ENCODE measurements at places on chromosomes 5 and 9.
A peak's percentile ranks its signal among the peaks of the same experiment; 100 is the strongest.

DNA sequence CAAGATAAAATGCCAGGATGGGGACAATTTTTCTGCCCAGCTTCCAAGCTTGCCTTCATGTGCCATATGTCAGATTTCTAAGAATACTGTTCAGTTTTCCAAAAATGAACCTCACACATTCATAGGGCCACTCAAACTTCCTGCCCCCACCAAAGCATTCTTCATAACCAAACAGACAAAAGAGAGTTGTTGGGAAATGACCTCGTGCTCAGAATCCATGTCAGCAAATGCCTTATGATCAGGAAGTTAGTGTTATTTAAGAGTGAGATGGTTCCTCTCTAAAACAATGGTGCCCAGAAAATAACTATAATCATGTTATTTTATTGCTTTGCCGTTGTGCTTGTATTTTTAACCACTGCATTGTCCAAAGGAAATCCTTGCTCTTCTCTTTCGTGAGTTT, 208.2 kb downstream of the ZNF608 start:
- no peak for DNase-seq

GRCh38 chr5:402615-403359, 40.2 kb upstream of the EXOC3 start:
- no peak for DNase-seq

GRCh38 chr5:2102819-2103776, 220.4 kb upstream of the IRX4 start:
- no peak for DNase-seq

GRCh38 chr5:16595881-16596580, 20.8 kb downstream of the RETREG1 start:
- DNase-seq = no peak

GRCh38 chr5:79481574-79481973, 32.4 kb downstream of the HOMER1 start:
- DNase-seq = no peak

GRCh38 chr5:40033411-40033810, 608.6 kb upstream of the DAB2 start:
- DNase-seq = no peak

- no peak for DNase-seq
Observed at GRCh38 chr9:105385381-105385985, 62.4 kb upstream of the FSD1L start.

DNA sequence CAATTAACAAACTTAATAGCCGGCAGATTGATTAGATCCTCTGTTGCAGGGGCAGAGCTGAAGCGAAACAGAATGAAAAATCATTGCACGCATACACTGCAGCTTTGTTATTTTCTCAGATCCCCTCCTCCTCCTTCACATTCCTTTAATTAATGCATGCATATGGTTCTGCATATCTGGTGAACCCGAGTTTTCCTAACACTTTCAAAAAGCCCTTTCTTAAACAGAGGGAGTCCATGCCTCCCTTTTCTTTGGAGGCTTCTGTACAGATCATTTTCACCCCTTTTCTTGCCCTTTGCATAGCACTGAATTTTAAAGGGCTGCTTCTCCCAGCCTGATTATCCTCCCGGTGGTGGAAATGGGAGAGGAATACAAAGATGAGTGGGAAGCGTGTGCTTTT, 136.6 kb upstream of the TBCA start:
- no peak for DNase-seq

- no peak for DNase-seq
Observed at GRCh38 chr5:82347201-82347865, 69.2 kb upstream of the RPS23 start.

DNA sequence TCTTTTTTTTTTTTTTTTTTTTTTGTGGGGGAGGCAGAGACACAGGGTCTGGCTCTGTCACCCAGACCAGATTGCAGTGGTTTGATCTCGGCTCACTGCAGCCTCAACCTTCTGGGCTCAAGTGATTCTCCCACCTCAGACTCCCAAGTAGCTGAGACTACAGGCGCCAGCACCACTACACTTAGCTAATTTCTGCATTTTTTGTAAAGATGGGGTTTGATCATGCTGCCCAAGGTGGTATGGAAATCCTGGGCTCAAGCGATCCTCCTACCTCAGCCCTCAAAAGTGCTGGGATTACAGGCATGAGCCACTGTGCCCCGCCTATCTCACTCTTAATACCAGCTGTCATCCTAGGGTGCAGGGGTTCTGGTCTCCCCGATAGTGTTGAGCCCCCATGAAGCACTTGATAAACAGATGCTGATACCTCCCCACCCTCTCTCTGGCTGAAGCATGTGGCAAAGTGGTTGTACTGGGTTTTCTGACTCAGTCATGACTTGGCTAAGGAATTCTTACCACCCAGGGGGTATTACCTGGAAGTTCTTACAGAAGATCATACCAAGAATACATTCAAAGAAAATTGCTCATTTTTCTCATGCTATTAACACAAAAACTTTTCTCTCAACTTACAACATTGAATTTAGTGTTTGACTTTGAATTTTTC, 110.2 kb upstream of the DAPK1 start:
- no peak for DNase-seq

- no peak for DNase-seq
Observed at GRCh38 chr9:18585996-18586395, 112.0 kb downstream of the ADAMTSL1 start.

GRCh38 chr9:87831159-87831558, 51.5 kb upstream of the SPATA31E1 start:
- DNase-seq = no peak

- no peak for DNase-seq
Observed at GRCh38 chr9:77575785-77576184, 72.3 kb downstream of the GNA14 start.

DNA sequence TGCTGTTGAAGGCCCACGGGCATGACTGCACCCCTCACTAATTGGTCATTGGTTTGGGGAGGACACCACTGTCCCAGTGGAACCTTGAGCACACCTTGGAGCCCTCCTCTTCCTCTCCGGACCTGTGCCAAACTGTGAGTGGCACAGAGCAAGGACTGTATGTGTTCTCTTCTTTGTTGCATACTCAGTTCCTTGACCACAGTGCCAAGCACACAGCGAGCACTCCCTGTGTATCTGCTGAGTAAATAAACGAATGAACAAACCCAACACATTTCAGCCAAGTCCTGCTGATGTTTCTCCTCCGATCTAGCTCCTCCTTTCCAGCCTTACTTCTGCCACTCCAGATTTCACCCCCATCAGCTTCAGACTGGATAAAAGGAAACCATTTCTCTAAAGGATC, 2.7 kb upstream of the TRIM52 start:
- no peak for DNase-seq

DNA sequence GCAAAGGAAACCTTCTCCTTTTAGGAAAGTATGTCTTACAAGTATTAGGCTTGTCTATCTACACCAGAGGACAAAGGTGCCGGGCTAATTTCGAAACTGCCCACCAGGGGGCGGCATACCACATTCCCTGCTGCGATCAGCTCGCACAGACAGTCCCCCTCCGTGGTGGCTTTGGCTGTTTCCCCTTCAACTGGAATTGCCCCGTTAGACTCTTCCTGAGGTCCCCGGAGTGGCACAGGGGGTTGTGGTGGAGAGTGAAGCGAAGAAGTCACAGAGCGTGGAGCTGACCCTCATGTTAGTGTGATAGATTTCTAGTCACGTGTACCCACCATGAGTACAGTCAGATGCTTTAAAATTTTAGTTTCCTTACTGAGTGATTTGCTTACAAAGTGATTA, 17.5 kb downstream of the PTTG1 start:
- DNase-seq = peak; percentile 89

GRCh38 chr5:102040326-102040725, 255.8 kb downstream of the SLCO4C1 start:
- no peak for DNase-seq

GRCh38 chr9:91193087-91193657, 168.5 kb downstream of the AUH start:
- peak; percentile 69 for DNase-seq

- no peak for DNase-seq
Observed at GRCh38 chr9:115109486-115109885, 8.5 kb downstream of the TNC start.

DNA sequence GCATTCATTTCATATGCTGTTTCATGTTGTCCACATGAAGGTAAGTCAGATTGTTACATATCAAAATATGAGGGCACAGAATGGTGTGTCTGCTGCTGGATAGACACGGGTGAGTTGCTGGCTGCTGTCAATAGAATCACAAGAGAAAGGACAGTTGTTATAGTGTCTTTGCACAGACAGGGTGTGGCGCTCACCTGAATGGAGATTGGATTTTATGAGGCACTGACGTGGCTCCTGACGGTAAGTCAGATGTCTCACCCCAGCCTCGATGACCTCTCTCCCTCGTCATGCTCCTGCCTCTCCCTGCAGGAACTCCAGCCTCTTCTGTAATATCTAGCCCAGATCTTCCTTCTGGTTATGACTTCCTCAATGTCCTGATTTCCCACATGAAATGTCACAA, 75.4 kb upstream of the SELENOP start:
- no peak for DNase-seq
